ENCODE measurements at places on chromosomes 1 and 21.
A peak's percentile ranks its signal among the peaks of the same experiment; 100 is the strongest.

- no peak for DNase-seq
Observed at GRCh38 chr1:207495801-207496792, at the start of gene CR1. Gene CR1 (plus strand): TSS chr1:207496157. CDS start chr1:207496268, 111 bp downstream.

- DNase-seq: no peak
Observed at GRCh38 chr1:170027760-170028159, 46.7 kb downstream of the KIFAP3 start.

DNA sequence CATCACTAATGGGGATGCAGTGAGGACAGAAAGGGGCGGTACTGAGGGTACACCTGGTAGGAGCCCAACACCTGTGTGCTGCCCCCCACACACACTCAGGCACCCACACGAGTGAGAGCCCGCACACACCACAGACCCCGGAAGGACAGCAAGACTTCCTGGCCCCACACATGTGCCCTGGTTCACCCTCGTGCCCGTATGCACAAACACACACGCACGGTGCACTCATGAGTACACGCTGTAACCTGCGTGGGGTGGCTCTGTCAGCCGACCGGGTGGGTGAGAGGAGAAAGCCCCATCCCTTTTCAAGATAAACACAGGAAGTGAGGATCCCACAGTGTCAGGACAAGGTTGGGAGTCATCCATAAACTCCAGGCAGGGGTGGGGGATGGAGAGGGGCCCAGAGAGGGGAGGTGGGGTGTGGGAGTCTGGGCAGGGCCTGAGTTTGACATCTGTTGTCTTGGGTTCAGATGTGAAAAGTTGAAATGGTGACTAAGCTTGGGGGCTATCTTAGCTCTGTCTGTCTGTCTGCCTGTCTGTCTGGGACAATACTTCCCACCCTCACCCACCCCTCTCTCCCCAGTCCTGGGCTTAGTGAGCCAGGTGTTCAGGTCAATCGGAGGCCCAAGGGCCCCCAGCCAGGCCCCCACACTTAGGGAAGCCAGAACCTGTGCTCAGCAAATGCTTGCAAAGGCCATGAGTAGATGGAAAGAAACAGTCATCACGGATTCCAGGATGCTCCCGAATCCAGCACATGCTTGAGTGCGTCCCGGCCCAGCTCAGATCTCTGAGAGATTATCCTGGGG is 119.8 kb upstream of the ZBTB40 start:
- DNase-seq: no peak

DNA sequence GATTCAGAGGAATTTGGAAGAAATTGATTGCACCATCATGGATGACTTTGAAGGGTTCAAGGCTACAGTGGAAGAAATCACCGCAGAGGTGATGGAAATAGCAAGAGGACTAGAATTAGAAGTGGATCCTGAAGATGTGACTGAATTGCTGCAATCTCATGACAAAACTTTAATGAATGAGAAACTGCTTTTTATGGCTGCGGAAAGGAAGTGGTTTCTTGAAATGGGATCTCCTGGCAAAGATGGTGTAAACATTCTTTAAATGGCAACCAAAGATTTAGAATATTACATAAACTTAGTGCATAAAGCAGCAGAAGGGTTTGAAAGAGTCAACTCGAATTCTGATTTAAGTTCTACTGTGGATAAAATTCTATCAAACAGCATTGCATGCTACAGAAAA is 698.6 kb downstream of the PLA2G4A start:
- DNase-seq: no peak

- peak; percentile 3 for DNase-seq
Observed at GRCh38 chr1:13700521-13701270, 708 bp downstream of the PRDM2 start.

GRCh38 chr1:14363036-14363590 is 235.4 kb upstream of the KAZN start:
- DNase-seq: no peak

DNA sequence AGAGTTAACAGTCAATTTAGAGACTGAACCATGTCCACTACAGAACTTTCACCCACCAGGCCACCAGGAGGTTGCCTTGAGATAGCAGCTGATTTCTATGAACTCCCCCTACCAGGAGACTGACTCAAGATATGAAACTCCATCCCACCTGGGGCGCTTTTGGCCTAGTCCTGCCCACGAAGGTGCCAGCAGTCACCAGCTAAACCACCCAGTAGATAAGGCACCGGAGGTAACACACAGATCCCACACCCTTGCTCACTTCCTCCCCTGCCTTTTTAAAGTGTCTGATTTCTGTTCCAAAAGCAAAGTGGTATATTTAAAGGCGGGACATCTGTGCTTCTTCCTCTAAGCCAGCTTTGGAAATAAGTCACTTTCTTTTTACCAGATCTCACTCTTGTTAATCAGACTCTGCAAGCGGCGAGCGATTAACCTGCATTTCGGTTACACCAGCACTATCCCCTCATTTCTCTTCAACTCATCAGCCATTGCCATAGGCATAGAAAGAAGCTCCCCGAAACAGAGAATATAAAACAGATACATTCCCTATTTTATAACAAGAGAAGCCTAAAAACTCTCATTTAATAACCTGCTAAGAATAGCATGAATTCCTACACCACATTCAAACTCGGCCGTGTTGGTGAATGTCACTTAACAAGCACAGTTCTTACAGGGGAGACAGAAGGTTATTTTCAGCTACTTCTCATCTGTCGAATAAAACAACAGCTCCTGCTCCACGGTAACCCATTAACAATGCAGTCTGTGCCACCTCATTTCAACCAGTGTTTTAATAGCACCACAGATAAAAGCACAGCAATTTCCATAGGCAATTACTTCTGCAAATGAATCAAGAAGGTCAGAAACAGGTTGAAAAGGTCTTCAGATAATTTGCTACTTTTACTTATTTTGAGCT is 318.1 kb downstream of the KCNH1 start:
- DNase-seq: no peak

Measured in kidney tubule cell (primary cell).